Myocyte (in vitro differentiated cells): ENCODE measurements at places on chromosomes 4 and X. TPM values are rescaled to one million over a fixed set of nuclear protein-coding genes. Genes with fewer than 3 reads are reported as not detected.

Gene CTAG1B
- not detected in 2 replicates for total RNA-seq

Gene TMEM154
- total RNA-seq = 0.10 and 0.24 TPM in 2 replicates

Gene HEPH
- total RNA-seq = 31.3 and 38.0 TPM in 2 replicates

Gene CXorf49
- total RNA-seq = not detected in 2 replicates

- DNase-seq = no peak
These were observed 408.8 kb upstream of the F9 start for GRCh38 chrX:139121616-139122286.

DNA sequence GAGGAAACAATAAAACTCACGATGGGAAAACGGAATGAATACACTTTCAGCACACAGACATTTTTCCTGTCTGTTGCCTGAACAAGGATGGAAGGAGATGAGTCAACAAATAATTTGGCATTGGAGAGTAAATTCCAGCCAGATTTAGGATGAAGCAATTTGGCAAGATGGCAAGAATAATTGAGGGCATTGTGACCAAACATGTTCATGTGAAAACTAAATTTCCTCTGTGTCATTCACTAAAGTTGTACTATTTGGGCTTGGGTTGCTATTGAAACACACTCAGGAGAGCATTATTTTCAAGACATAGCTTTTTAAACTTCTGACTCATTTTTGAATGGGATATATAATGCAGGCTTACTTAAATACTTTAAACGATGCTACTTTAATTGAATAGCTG, 1614.4 kb downstream of the PCDH19 start:
- DNase-seq = no peak

- DNase-seq = no peak
These were observed 66.5 kb downstream of the CLCN4 start for GRCh38 chrX:10223276-10223675.

- DNase-seq = no peak
These were observed 40.2 kb downstream of the CRMP1 start for GRCh38 chr4:5852523-5853202.

GRCh38 chr4:99723612-99724011, 66.0 kb upstream of the C4orf54 start:
- DNase-seq = peak; percentile 70

- DNase-seq = peak; percentile 65
These were observed 648.7 kb upstream of the DIPK2B start for GRCh38 chrX:45849261-45849862.

GRCh38 chr4:153110739-153111138, 93.5 kb upstream of the TRIM2 start:
- DNase-seq = no peak

- no peak for DNase-seq
These were observed 1029.5 kb downstream of the C4orf33 start for GRCh38 chr4:130125467-130125866.

DNA sequence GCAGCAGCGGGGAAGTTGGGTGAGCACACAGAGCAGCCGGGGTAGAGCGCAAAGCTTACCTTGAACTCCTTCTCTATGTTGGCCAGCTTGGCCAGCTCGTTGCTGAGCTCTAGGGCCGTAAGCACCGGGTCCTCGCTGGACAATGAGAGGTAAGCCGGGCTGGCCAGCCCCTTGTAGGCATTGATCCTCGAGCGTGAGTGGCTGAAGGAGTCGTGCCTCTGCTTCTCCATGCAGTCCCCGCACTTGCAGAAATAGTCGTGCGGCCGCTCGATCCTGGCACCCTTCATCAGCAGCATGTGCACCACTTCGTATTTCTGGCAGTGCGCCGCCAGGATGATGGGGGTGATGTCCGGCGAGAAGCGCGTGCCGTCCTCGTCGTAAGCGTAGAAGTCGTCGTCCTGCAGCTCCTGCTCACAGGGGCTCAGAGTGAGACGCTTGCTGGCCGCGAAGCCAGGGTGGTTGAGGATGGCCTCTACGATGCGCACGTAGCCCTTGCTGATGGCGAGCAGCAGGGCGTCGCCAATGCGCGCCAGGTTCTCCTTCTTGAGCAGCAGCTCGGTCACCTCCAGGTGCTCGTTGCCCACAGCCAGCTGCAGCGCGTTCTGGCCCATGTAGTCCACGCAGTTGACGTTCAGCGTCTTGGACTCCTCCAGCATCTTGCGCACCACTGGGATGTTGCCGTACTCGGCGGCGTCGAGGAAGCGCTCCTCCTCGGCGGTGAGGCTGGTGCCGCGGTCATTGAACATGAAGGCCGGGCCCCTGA, 19.5 kb downstream of the TRPC3 start:
- no peak for DNase-seq

DNA sequence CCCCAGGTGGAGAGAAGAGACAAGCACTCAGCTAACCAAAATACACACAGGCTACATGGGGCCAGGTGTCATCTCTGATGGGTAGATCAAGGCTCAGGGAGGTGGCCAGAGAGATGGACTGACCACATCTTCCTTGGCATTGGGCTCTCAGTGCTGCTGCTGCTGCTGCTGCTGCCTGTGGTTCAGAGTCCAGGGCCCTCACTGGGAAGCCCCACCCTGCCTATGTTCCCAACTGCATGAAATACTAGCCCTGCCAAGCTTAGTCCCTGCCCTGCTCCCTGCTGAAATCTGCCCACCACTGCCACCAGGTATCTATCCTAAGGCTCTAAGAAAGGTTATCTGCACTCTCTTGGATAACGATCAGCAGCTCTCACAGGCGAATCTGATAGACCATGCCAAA, 118.7 kb downstream of the EFHC2 start:
- DNase-seq = peak; percentile 11

DNA sequence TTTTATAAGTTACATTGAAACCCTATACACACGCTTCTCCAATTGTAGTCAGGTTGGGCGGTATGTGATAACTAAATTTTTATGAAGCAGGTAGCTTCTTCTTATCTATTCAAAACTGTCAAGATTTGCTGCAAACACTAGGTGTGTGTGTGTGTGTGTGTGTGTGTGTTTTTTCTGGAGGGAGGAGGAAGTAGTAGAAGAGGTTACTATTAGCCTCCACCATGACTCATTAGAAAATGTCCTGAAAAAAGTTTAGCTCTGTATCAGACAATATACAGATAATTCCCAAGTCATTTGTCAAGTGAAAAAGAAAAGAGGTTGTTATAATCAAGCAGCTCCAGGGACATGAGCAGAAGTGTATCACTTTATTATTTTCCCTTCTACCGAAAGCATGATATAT, 33.9 kb downstream of the PCDH7 start:
- DNase-seq = no peak

DNA sequence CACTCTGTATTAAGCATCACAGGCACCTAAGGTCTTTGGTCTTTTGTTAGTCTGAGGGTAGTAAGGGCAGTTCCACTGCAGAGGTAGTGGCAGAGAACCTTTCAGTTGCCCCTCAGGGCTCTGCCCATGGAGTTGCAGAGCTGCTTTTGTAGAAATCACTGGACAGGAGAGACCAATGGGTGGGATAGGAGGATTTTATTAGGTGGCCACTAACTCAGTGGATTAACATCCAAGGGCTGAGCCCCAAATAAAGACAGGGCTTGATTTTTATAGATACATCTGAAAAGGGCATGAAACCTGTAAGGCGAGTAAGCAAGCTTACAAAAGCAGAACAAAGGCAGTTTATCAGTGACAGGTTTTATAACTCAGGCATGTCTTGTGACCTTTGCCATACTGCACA, 1035.4 kb downstream of the SH3BGRL start:
- DNase-seq = no peak

DNA sequence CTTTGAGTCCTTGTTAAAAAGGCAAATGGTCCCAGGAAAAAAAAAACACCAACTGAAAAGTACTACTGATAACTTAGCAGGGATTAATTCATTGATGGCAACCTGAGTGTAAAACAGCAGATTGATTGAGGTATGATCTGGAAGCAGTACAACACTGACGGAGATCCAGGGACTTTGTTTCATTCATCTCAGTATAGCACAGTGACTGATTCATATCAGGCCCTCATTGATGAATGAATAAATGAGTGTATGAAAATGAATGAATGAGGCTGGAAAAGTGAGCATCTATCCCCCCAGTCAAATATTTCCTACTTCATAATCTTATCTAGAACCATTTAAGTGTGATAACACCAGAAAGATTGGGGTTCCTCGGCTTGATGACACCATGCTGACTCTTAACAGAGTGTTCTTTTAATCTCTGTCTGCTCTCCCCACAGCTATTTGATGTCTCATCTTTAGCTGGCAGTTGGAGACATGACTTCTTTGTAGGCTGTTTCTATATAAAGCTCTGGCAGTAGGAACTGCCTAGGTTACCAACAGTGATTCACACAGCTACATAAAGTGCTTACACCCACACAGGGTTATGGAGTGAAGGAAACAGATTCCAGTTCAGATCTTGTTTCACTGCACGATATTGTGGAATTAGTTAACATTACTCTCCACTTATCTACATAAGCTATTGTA, 18.6 kb upstream of the RNF128 start:
- peak; percentile 83 for DNase-seq

DNA sequence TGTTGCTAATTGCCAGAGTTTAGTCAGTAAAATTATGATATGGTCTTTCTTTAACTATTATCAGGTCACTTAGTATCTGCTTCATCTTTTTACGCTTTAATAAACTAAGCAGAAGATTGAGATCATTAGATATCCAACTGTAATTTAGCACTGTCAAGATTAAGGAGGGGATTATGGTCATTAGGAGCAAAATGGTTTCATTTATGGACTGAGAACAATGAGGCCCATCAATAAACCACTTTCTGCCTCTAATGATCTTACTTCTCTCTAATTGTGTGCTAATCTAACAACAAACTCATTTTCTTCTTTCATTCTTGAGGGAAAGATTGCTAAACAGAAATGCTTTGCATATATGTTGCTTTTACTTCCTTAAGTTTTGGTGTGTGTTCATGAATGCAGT, 340.4 kb downstream of the RPA4 start:
- DNase-seq = no peak

DNA sequence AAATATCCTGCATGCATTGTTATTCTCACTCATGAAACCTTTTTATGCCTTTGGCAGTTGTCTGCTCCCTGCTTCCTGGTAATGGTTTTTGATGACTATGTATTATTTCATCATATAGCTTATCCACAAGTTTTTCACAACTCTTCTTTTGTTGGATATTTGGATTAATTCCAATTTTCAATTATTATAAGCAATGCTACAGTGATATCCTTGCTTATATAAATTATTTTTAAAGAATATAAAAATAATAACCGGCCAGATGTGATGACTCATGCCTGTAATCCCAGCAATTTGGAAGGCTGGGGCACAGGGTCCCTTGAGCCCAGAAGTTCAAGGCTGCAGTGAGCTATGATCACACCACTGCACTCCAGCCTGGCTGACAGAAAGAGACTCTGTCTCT, 47.0 kb downstream of the ASIC5 start:
- DNase-seq = peak; percentile 40
